ENCODE measurements at places on chromosomes 3 and 15.
A peak's percentile ranks its signal among the peaks of the same experiment; 100 is the strongest.

DNA sequence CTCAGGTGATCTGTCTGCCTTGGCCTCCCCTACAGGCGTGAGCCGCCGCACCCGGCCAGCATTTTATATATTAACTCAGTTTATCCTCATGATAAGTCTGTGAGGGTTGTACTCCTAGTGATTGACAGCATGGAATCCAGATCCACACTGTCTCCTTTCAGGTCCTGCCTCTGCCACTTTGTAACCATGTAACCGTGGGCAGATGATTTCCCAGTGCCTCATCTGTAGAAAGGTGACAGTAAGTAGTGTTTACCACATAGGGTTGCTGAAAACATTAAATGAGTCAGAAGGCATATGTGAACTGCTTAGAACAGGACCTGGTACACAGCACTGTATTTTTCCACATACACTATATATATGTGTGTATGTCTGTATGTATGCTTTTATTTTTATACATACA, 2.4 kb downstream of the FYTTD1 start:
- DNase-seq, result no peak

DNA sequence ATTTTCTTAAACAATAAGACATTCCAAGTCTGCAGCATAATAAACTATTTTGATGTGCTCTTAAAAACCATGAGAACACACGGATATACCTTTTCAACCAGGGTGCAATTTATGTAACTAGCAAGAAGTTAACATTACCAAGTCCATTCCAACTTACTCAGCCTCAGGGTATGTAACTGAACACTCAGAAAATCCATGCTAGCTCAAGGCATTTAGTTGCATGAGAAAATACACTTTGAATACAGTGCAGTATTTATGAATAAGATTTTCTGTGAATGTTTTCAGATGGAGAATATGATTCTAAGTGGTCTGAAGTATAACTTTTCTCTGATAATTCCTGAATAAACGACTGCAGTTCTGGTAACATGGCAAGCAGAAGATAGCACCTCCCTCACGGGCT, 124.3 kb downstream of the SNRK start:
- DNase-seq, result no peak

GRCh38 chr3:41190509-41191284, 8.6 kb upstream of the CTNNB1 start:
- DNase-seq, result no peak

DNA sequence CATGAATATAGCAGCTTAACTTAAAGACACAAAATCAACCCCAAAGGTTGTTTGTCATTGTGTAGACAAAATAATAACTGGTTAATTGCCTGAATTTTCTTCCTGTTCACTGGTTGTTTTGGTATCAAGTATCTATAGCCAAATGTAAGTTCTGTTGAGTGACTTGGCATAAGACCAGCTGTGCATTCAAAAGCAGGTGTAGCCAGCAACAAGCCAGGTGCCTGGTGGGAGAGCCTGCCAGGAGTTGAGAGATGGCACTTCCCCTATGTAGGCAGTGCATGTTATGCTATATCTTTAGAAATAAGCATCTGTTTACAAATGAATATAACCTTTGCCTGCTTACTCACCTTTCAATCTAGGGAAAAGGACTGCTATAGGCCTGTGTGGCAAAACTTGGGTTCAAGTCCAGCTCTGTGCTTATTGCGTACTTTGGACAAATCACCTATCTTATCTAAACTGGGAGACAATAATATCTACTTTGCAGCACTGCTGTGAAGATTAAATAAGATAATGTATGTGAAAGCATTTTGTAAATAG, 84.9 kb upstream of the TBL1XR1 start:
- no peak for DNase-seq

GRCh38 chr3:193777524-193777923, 184.5 kb downstream of the OPA1 start:
- DNase-seq, result no peak

- no peak for DNase-seq
Measured at GRCh38 chr3:50972029-50972428, 297.3 kb downstream of the DOCK3 start.

DNA sequence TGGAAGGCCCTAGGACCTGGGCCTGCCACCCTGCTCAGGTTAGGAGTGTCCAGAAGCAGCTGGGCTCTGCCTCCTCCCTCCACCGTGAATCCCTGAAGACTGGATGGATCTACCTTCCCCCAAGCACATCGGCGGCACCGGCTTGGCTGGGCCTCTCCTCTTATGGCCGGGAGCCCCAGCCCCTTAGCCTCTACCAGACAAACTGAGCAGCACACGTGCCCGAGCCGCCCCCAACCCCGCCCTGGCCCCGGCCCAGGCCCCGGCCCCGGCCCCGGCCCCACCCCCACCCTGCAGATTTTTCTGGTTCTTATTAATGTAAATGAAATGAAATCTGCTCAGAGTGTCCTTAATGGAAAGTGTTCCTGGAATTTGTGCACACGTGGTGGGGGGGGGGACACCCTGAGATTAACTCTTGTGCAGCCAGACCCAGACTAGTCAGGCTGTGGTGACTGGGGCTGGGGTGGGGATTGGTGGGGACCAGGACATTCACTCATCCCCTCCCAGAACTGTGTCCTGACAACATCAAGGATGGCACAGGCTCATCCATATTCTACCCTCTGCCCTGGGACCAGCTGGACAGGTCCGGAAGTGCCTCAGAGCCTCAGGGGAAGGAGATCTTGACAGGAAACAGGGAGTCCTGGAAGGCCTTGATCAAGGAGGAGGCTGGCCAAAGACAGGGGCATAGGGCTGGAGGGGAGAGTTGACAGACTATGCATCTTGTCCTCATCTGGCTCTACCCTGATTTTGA, 30.9 kb upstream of the SEMA3F start:
- DNase-seq, result no peak

DNA sequence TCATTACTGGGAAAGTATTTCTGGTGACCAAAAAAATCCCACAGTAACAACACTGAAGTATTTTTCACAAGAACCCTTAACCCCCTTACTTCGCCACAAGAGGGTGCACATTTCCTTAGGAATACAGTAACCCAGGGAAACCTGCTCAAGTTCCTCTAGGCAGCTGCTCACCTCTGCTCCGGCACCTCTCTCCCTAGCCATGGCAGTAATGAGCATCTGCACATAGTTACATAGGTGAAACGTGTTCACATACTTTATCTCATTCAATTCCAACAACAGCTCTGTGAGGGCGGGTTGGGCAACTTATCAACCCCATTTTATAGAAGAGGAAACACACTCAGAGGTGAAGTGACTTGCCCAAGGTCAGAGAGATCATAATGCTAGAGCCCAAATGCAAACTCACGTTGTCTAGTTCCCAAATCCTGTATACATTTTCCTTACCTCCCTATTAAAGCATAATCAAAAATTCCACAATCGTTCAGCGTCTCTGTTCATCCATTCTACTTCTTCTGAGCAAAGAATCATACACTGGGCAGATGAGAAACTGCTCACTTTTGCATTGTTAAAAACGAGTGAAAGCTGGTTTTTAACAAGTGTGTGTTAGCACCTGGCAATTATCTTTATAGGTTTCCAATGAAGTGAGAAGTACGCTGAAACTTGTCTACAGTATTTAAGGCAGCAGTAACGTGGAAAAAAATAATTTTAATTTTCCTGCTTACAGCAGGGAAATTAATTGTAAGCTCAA, 90.7 kb downstream of the IGF2BP2 start:
- DNase-seq, result no peak

- DNase-seq, result no peak
Measured at GRCh38 chr3:189272500-189273119, 100.8 kb downstream of the TPRG1 start.

DNA sequence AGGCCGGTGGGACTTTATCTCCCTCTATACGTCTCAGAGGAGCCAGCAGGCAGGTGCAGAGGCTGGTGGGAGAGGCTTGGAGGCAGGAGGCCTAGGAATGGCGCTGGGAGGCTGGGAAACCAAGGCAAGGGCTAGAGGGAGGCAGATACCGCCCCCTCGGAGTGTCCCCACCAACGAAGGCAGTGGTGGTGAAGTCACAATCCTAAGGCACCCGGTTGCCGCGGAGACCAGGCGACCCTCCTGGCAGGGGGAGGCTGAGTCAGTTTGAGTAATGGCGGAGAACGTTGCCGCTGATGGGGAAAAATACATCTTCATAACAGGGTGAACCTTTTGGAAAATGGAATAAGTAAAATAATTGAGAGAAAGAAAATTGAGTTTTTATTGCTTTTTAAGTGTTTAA, 29.9 kb upstream of the CACNA2D2 start:
- DNase-seq, result no peak

DNA sequence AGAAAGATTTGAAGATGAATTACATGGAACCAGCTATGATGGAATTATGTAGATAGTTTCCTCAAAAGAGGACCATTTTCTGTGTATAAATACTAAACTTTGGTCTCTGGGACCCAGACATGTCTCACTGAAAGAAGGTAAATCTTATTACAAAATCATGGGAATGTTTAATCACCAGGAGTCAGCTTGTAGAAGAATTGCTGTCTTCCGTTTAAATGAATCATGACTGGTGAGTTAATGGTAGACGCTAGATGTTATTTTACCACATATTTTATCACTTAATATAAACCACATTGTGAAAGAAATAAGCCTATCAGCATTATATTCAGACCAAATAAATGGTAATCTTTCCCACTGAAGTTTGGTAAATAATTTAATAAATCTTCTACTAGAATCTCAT, 322.3 kb upstream of the SUCLG2 start:
- no peak for DNase-seq

DNA sequence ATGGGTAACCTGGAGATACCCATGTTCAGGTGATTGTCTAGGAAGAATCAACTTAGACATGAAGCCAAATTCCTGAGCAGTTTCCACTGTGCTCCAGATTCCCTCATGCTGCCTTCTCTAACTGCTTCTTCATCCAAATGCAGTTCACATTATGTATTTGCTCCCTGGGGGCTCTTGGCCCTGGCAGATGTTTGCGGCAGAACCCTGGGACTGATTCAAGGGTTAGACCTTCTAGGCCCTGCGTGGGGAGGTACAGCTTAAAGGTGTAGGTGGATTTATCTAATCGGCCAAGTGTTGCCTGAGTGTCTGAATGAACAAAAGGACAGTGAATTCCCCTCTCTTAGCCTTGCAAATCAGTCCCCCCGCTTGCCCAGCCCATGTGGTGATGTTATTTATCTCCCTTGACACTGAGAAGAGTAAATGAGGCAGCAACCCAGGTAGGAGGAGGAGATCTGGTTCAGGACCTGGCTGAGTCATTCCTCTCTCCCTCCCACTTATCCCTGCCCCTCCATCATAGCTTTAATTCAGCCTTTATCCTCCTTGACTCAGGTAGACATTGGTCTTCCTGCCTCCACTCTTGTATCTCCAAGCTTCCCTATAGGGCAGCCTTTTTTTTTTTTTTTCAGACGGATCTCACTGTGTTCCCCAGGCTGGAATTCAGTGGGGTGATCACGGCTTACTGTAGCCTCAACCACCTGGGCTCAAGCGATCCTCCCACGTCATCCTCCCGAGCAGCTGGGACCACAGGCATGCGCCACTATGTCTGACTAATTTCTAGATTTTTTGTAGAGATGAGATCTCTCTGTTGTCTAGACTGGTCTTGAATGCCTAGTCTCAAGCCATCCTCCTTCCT, 54.8 kb downstream of the MAGEF1 start:
- no peak for DNase-seq

DNA sequence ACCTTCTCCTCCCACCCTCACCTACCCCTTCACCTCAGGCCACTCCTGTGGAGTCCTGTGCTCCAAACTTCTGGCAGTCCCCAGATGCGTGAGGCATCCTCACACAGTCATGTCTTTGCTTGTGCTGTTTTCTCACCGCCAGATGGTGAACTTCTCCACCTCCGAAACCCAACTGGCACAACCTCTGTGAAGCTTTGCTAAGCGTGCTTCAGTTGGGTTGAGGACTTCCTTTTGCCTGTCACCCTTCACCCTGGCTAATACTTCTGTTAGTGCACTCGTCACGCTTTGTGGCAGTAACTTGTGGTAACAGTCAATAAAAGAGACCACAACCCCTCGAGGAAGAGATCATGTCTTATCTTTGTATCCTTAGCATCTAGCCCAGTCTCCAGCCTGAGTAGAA, 42.0 kb upstream of the SKOR1 start:
- peak; percentile 12 for DNase-seq

DNA sequence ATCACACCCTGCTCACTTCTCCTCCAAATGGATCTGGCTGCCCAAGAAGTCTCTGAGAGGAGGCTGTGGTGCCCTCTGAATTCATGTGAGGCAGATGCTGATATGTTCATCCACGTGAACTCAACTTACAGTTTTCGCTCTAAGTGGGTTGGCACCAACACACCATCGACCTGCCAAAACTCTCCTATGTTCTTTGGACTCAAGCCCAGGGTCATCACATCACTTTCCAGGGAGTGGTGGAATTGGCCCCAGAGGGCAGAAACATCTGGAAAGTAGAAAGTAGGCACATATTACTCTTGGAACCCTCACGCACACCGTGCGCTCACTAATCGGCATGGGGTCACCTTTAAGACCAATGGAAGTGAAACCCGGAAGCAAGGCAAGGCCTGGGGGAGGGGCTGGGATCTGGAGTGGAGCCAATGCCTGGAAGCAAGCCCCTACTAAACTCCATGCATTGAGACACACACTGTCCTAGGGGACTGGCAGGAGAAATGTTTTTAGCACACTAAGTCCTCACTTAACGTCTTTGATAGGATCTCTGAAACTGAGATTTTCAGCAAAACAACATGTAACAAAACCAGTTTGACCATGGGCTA, 41.4 kb downstream of the SSUH2 start:
- DNase-seq, result no peak

DNA sequence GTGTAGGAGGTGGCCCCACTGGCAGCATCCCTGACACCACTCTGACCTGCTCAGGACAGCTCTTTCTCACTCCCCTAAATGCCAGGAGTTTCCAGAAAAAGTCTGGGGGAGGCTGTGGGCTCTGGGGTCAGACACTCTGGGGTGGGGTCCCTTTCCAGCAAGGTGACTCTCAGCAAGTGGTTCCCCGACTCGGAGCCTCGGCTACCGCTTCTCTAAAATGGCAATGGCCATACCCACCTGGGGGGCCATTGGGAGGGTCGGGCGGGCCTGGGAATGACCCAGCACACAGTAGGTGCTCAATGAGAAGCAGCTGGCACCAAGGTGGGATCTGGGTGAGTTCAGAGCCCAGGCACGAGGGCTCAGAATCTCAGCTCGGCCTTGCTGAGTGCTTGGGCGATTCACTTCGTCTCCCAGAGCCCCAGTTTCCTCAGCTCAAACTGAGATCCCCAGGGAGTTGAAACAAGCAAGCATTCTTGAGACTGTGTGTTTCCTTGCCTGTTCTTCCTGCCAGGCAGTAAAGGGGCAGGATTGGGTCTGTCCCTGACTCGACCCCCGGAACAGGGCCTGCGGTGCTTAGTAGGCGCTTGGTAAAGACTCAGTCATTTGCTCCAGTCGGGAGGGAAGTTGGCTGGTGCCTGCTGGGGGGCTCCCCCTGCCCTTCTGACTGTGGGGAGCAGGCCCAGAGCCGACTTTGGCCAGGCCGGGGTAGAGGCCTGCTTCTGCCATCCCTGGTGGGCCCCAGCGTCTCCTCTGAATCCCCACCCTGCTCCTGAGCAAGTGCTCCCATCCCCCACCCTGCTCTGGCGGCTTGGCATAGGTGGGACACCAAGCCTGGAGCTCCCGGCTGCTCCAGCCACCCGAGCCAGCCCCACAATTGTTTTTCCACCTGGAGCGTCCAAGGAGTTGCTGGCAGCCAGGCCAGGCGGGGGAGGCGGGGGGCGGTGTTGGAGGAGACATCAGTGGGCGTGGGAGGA, 32.9 kb upstream of the FBLN2 start:
- no peak for DNase-seq

- no peak for DNase-seq
Measured at GRCh38 chr15:92949604-92950249, 49.6 kb downstream of the CHD2 start.
